NK-92 treated with Interleukin-12 subunit alpha and Interleukin-12 subunit beta, amount 100 ng/mL, for 24 hours (cell line): ENCODE measurements at places on chromosomes 2 and 18.

DNA sequence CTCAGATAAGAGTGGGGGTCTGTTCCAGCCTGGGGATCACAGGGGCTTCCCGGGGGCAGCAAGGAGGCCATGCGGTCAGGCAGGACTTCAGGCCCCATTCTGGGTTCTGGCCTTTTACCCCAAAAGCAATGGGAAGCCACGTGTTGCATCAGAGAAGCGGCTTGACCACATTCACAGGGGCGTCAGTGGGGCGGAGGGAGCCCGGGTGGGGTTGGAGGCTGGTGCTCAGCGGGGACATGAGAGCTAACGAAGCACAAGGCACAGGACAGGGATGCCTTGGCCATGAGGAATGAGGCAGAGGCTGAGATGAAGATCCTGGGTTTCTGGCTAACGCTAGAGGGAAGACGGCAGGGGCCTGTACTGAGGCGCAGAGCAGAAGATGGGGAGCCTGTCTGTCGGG is 6.1 kb downstream of the HJURP start:
- DNase-seq = no peak

GRCh38 chr2:191922736-191923651 is 76.1 kb upstream of the CAVIN2 start:
- no peak for DNase-seq

GRCh38 chr2:133097666-133098065 is 427.7 kb upstream of the LYPD1 start:
- no peak for DNase-seq

- no peak for DNase-seq
Observed at GRCh38 chr2:25955036-25955435, 27.3 kb downstream of the KIF3C start.

DNA sequence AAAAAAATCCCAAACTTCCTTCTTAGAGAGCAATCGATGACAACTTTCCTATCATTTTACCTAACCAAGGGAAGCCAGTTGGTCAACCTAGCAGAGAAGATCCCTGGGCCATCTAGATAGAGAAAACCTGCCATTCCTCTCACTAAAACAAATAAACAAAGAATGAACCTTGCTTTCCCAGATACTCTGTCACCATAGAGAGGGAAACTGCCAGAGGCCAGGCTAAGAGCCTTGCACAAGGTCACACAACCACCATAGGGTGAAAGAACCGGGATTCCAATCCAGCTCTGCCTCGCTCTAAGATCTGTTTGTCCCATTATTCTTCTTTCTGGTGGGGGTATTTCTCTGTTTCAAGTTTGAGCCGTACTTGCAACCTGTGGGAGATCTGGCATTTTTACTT is 154.6 kb downstream of the CYRIA start:
- no peak for DNase-seq

DNA sequence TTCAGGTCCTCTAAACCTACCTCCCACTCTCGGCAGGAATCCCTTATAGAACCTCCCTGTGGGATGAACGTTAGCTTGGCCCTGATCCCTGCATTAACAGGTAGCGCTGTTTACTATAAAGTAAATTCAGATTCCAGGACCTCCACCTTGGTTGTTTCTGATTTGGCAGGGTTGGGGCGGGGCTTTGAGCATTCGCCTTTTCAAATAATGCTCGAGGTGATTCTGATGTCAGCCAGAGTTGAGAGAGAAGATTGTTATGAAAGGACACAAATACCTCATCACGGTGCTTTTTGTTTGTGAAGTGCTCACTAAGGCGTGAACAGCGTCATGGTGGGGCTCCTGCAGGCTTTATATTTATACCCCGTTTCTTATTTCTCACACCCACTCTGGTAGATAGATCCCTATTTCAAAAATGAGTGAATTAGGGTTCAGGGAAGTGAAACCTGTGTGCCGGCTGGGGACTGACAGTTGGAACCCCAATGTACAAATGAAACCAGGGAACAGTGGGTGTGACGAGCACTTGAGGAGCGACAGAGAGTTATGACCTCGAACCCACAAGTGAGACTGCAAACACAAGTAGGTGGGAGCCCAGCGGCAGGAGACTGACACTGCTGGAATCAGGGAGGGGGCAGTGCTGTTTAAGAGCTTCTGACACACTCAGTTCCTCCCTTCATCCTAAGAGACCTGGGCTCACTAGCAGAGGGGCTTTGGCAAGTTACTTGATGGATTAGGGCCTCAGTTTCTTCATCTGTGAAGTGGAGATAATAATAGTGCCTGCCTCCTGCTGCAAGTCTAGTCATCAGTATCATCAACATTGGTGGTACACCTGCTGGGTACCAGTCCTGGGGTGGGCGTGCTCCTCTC is 14.2 kb upstream of the CXCR4 start:
- DNase-seq = peak; percentile 21

DNA sequence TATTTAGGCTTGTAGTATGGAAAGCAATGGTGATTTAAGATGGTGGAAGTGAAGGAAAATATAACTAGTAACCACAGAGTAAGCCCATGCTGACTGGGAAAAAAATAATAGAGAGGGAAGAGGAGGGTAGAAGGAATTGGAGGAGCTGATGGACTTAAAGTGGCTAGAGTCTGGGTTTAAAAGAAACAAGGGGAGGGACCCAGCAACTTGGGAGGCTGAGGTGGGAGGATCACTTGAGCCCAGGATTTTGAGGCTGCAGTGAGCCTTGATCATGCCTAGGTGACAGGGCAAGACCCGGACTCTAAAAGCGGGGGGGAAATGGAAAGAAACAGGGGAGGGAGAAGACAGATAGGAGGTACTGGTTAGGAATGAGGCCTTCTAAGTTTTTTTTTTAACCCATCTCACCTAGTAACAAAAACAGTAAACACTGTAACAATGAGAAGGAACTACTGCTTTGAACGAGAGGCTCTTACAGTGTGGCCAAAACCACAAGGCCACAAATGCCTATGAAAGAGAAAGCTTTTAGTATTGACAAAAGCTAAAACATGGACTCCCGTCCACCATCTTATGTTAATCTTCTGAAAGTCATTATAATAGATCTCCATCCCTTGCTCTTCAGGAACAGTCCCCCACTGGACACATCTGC is 26.6 kb downstream of the METTL8 start:
- DNase-seq = no peak

DNA sequence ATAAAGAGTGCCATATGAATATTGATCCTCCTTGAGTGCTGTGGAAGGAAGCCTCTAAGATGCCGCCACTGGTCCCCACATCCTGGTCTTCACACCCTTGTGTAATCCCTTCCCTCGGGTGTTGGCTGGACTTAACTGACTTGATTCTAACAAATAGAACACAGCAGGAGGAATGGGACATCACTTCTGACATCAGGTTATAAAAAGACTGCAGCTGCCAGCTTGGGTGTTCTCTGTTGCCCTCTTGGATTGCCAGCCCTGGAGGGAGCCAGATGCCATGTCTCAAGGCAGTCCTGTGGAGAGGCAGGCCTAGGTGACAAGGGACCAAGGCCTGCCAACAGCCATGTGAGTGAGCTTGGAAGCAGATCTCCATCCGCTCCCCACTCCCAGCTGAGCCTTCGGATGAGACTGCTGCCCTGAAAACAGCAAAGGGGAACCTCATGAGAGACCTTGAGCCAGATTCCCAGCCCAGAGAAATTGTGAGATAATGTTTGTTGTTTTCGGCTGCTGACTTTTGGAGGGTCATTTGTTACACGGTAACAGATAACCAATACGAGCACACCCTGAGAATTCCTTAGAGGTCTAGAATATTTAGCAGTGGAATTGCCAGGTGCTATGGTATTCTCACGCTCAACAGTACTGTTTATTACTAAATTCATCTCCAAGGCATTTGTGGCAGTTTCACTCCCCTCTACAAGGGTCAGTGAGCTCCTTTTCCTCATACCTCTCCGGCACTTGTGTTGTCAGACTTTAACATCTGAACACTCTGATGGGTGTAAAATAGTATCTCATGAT is 32.5 kb downstream of the HPCAL1 start:
- no peak for DNase-seq

DNA sequence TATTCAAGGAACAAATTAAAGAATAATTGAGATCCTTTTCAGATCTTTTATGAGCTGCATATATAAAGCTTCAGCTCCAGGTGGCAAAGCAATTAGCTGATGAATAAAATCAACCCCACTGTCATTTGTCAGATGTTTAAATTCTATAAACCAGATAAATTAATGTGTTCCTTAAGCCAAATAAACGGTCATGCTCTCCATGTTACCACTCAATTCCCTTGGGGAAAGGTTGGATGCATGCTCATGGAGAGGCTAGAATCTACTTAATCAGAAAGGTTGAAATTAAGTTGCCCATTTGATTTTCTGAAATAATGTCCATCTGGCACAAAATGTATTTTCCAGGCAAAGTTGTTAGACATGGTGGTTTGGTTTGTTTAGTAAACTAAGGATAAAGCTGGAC is 282.5 kb upstream of the SPRED2 start:
- DNase-seq = no peak

DNA sequence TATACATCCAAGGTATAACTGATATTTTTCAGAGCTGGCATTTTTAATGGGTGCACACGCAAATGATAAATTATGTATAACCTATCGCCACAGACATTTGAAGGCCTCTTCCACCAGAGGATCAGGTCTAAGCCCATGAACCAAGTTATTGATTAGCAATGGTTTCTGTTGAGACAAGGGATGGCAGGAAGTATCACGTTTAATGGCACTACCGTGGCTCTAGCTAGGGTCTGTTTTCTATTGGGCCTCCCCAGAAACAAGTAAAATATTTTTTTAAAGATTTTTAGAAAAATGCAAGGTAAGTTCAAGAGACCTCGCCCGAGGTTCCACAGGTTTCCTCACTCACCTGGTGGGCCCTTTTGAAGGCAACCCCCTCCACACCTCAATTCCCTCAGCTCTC is 667 bp downstream of the GFPT1 start:
- no peak for DNase-seq

DNA sequence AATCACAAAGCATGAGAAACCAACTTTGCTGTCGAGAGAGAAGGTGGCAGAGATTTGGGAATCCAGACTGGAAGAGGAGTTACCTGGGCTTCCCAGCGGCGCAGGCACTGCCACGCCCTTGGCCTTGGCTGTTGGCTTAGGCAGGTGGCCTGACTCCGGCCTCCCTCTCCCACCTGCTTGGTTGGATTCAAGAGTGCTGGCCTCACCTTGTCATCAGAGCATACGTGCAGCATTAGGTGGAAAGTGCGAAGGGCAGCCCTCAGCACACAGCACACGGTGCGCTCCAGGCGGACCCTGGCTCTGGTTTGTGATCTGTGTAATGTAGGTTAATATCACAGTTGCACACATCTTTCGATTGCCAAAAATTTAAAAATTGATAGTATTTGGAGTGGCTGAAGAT is 19.2 kb upstream of the ASB1 start:
- DNase-seq = no peak

DNA sequence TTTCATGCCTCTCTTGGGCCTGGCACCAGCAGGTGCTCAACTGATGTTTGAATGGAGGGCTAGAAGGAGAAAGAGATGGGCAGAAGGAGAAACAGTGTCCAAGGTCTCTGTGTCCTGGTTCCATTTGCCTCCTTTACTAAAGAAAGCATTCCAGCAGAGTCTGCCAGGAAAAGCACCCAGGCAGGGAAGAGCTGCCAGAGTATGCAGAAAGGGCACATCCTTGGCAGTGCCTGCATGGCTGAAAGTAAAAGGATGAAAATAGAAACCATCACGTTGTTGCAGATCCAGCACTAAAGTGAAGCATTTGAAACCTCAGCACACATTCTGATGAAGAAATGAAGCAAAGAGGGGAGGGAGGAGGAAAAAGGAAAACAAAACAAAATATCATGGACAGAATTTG is 142.2 kb downstream of the ESCO1 start:
- DNase-seq = no peak

GRCh38 chr2:36538335-36538734 is 59.6 kb downstream of the FEZ2 start:
- DNase-seq = no peak

GRCh38 chr2:100791936-100792308 is 28.0 kb upstream of the NPAS2 start:
- no peak for DNase-seq

DNA sequence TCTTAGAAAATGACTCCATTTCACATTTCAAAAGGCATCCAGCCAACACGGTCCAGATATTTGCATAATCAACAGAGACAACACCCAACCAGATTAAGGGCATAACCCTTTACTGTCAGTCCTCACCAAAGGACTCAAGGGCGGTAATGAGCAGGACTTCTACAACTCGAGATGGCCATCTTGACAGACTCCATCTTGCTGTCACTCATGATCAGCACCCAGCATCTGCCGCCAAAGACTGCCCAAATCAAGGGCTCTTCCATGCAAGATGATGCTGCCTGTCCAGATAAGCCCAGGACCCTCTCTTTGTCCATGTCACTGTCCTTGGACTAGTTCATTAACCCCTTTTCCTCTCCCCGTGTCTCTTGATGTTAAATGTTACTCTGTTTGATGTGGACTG is 77.9 kb downstream of the UXS1 start:
- no peak for DNase-seq

GRCh38 chr2:40318921-40319320 is 133.0 kb downstream of the SLC8A1 start:
- no peak for DNase-seq

GRCh38 chr2:224969095-224969494 is 73.2 kb downstream of the DOCK10 start:
- no peak for DNase-seq

GRCh38 chr2:65880436-65880835 is 448.0 kb upstream of the SPRED2 start:
- DNase-seq = no peak

DNA sequence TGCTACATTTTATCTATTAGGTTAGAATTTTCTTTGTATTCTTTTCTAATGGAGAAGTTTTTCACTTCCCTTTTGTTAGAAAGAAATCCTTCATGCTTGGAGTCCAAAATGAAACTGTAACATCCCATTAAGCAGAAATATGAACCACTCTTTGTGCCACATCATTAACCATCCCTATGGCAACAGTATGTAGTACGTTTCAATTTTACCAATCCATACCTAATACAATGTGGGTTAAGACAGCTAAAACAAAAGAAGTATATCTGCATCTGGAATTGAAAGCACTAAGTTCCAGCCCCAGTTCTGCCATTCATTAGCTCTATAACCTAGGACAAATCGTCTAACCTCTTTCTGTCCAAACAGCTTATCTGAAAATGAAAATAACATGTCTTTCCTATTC is 409.2 kb upstream of the SPHKAP start:
- no peak for DNase-seq

DNA sequence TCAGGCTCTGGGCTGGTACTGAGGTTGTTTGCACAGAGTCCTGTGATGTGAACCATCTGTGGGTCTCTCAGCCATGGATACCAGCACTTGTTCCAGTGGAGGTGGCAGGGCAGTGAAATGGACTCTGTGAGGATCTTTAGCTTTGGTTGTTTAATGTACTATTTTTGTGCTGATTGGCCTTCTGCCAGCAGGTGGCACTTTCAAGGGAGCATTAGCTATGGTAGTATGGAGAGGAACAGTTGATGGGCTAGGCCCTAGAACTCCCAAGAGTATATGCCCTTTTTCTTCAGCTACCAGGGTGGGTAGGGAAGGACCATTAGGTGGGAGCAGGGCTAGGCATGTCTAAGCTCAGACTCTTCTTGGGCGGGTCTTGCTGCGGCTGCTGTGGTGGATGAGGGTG is 257.0 kb upstream of the GYPC start:
- no peak for DNase-seq

GRCh38 chr18:3995476-3996102 is 459.5 kb downstream of the DLGAP1 start:
- no peak for DNase-seq

GRCh38 chr2:88024509-88024908 is 8.2 kb upstream of the RNU2-63P start:
- no peak for DNase-seq
